ENCODE measurements at places on chromosomes 16 and 17. TPM values are rescaled to one million over a fixed set of nuclear protein-coding genes. Genes with fewer than 3 reads are reported as not detected.

DNA sequence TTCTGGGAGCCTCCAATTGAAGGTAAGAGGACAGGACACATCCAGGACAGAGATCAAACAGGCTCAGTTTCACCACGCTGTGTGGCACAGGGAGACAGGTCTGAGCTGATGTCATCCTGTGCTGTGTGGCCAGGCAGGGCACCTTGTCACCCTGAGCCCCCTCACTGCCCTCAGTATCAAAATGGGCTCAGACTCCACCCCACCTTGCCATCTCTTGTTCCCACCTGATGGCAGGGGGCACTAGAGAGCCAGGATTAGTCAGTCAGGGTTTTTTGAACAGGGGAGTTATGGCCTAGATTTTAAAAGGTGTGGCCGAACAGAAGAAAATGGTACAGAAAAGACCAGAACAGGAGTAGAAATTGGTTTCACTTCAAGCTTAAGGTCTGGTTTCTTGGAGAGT, 2.6 kb downstream of the KAT2A start:
- DNase-seq = no peak
- H3K4me1 ChIP-seq = peaks cover 50% of the 10 kb centered on the region
- H3K36me3 ChIP-seq = no peaks in the 10 kb centered on the region
- no peak overlapping the region for H3K27ac ChIP-seq
- H3K27me3 ChIP-seq = no peaks in the 10 kb centered on the region

The HOXB4 gene
- 2.7 TPM for polyA plus RNA-seq

DNA sequence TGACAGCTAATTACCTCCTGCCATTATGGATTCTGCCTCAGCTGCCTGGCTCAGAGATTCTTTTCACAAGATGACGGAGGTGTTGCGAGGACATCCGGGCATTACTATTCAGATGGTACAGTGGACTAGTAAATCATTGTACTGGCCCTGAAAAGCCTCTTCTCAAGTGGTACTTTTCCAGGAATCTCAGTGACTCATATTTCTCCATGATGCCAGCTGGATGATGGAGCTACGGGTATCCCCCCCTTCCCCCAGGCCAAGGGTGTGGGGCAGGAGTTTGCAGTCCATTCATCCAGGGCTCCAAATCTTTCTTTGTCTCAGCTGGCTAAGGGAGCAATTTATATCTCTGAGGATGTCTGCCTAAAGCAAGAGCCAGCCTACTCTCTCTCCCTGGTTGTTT, 107.7 kb upstream of the GPR139 start:
- H3K36me3 ChIP-seq = no peaks in the 10 kb centered on the region
- H3K27me3 ChIP-seq = no peaks in the 10 kb centered on the region
- H3K4me1 ChIP-seq = no peaks in the 10 kb centered on the region
- H3K27ac ChIP-seq = no peak overlapping the region
- no peak for DNase-seq

The TMEM95 gene
- not detected for polyA plus RNA-seq

GRCh38 chr16:84047626-84048025, 5.0 kb upstream of the SLC38A8 start:
- H3K27ac ChIP-seq = no peak overlapping the region
- H3K36me3 ChIP-seq = peaks cover 45% of the 10 kb centered on the region
- peak; percentile 64 for DNase-seq
- H3K4me3 ChIP-seq = no peak overlapping the region
- no peaks in the 10 kb centered on the region for H3K4me1 ChIP-seq
- peaks cover 12% of the 10 kb centered on the region for H3K27me3 ChIP-seq

The CBX1 gene
- 19.6 TPM for polyA plus RNA-seq

- H3K27ac ChIP-seq = peak overlapping the region; percentile 79
- H3K36me3 ChIP-seq = no peaks in the 10 kb centered on the region
- peak overlapping the region; percentile 7 for H3K4me3 ChIP-seq
Observed at GRCh38 chr17:78252111-78252634, 20.7 kb downstream of the TMEM235 start.

- no peaks in the 10 kb centered on the region for H3K27me3 ChIP-seq
- no peaks in the 10 kb centered on the region for H3K4me1 ChIP-seq
- H3K27ac ChIP-seq = no peak overlapping the region
- no peak for DNase-seq
Observed at GRCh38 chr16:78515421-78515820, 416.0 kb downstream of the WWOX start.

DNA sequence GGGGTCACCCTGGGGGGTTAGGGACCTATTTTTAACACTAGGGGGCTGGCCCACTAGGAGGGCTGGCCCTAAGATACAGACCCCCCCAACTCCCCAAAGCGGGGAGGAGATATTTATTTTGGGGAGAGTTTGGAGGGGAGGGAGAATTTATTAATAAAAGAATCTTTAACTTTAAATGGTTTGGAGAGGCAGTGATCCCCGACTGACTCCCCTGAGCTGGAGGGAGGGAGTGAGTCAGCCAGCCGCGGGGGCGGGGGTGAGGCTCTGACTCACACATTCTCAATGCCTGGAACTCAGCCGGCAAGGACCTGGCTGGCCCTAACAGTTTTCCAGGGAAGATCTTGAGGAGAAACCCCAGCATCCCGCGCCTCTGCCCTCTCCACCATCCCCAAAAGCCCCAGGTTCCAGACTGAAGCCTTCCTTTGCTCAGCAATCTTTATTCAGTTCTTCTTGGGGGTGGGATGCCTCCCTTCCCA, 1.5 kb downstream of the HCFC1R1 start:
- peaks cover 18% of the 10 kb centered on the region for H3K27me3 ChIP-seq
- H3K36me3 ChIP-seq = no peaks in the 10 kb centered on the region
- peak; percentile 87 for DNase-seq

DNA sequence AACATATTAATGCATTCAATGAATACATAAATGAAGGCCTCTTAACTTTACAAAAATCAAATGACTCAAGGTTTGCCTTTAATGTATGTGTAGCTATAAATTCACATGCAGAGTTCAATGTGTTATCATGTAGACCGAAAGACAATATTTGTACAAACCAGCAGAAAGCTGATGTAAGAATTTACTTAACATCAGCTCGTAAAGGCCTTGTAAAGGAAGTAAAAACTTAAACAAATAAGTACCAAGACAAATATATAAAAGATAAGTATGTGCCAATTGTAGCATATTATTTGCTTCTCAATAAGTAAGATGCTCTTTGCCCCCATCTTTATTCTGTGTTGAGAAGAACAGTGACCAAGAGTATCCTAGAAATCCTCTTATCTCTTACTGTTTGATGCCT, 105.7 kb downstream of the SYCE1L start:
- no peak overlapping the region for H3K4me3 ChIP-seq
- no peak for DNase-seq
- H3K27ac ChIP-seq = no peak overlapping the region
- no peaks in the 10 kb centered on the region for H3K27me3 ChIP-seq
- H3K4me1 ChIP-seq = no peaks in the 10 kb centered on the region

DNA sequence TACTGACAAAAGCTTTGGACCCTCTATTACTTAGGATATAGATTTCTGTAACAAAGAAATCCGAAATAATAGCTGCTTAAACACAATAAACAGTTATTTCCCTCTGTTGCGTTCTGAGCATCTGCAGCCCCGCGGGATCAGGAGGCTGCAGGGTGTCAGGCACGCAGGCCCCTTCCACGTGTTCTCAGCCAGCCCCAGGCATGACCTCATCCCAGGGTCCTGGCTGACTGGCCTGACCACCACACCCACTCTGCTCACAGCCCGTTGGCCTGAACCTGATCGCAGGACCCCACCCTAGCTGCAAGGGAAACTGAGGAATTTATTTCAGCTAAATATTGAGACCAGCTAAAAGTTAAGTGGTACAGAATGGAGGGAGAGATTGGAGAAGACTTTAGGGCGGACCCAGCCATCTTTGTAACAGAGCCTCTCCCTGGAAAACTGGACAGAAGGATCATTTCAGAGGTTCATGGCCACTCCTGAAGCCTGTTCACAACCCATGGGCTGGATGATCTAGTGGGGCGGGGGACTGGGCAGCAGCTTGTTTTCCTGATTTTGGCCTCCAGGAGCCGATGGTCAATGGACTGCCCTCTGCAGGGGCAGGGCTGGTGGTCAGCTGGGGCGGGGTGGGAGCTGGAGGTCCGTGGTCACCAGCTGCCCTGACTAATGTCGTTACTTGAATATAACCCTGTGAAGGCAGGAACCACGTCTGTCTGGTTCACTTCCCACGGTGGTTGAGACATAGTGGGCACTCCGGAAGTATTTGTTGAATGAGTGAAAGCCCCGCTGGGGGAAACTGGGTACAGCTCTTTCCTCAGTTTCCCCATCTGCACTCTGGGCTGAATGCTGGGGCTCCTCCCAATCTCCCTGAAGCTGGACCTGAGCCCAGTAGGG, 10.9 kb downstream of the CETP start:
- peak overlapping the region; percentile 17 for H3K27ac ChIP-seq
- H3K27me3 ChIP-seq = no peaks in the 10 kb centered on the region
- H3K4me3 ChIP-seq = no peak overlapping the region
- H3K4me1 ChIP-seq = peaks cover 26% of the 10 kb centered on the region
- DNase-seq = no peak
- no peaks in the 10 kb centered on the region for H3K36me3 ChIP-seq

DNA sequence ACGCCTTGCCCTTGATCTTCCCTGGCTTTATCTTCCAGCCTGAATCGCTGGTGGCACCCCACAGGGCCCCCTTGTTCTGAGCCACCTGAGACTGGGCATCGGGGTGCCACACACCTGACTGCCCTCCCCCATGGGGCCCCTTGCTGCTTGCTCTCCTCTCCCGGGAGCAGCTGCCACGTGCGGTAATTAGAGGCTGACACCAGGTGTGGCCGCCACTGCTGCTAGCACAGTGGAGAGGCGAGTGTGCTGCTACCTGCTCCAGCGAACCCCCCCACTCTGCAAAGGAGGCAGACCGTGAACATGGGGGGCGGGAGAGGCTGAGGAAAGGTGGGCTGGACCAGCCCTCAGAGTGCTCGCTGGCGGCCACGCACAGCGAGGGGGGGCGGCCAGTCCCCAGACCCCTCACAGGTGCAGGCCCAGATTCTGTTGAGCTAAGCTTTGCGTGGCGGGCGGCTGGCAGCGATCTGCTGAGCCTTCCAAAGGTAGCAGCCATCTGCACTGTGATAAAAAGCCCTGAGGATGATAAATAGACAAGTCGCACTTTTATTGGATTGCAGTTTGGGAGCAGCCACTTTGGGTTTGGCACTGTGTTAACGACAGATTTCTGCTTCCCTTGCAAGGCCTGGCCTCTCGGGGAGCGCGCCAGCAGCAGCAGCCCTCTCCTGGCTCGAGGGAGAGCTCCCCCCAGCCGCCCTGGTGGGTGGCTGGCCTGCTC, 167.9 kb upstream of the GSE1 start:
- H3K4me1 ChIP-seq = peaks cover 32% of the 10 kb centered on the region
- H3K27ac ChIP-seq = no peak overlapping the region
- peaks cover 15% of the 10 kb centered on the region for H3K27me3 ChIP-seq

DNA sequence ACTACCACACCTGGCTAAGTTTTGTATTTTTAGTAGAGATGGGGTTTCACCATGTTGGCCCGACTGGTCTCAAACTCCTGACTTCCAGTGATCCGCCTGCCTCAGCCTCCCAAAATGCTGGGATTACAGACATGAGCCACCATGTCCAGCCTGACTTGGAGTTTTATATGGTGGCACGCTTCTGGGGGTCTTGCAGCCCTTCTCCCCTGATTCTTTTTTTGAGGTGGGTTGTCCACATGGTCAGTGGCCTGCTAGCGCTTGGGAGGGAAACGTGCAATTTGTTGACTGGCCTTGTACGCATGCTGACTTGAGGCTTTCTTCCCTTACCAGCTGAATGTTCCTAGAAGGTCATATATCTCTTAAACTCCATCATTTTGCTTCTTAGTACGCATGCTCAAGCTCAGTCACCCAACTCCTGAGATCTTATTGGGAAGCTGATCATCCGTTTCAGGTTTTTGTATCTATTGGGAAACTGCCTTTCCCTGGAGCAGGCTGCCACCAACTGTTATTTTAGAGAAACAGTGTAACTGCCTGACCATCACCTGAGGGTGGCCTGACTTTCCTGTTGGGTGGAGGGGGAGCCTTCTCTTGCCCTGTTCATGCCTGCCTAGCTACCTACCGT, 13.7 kb upstream of the LDHD start:
- H3K27me3 ChIP-seq = no peaks in the 10 kb centered on the region
- no peaks in the 10 kb centered on the region for H3K36me3 ChIP-seq
- no peak for DNase-seq
- no peak overlapping the region for H3K27ac ChIP-seq
- no peak overlapping the region for H3K4me3 ChIP-seq

- DNase-seq = no peak
- H3K36me3 ChIP-seq = no peaks in the 10 kb centered on the region
- H3K4me3 ChIP-seq = no peak overlapping the region
- no peaks in the 10 kb centered on the region for H3K27me3 ChIP-seq
- no peaks in the 10 kb centered on the region for H3K4me1 ChIP-seq
Observed at GRCh38 chr17:10600571-10600970, 51.1 kb upstream of the MYH2 start.

DNA sequence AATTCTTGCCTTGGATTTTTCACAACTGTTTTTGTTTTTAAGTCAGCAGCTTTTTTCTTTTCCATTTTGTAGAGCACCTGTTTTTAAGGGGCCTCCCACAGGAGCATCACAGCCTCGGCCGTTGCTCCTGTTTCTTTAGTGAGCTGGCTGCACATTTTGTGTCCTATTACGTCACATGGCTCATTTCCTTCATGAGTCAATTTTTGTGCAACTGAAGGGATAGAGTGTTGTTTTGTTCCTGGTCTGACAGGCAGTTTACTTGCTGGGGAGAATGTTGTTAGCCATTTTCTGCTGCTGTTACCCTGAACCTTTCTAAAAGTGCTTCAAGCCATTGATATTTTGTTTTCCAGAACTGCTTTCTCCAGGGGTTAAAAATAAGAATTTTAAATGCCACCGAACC, 45.0 kb upstream of the CRISPLD2 start:
- no peak overlapping the region for H3K4me3 ChIP-seq
- H3K36me3 ChIP-seq = peaks cover 4% of the 10 kb centered on the region
- peak overlapping the region; percentile 54 for H3K27ac ChIP-seq
- no peaks in the 10 kb centered on the region for H3K27me3 ChIP-seq

- no peaks in the 10 kb centered on the region for H3K4me1 ChIP-seq
- no peak overlapping the region for H3K4me3 ChIP-seq
- H3K27ac ChIP-seq = no peak overlapping the region
- H3K36me3 ChIP-seq = no peaks in the 10 kb centered on the region
- H3K27me3 ChIP-seq = no peaks in the 10 kb centered on the region
- no peak for DNase-seq
Observed at GRCh38 chr16:11273721-11274324, 394 bp upstream of the PRM3 start.

- no peak overlapping the region for H3K4me3 ChIP-seq
- H3K27ac ChIP-seq = no peak overlapping the region
- H3K27me3 ChIP-seq = no peaks in the 10 kb centered on the region
- H3K36me3 ChIP-seq = peaks cover 9% of the 10 kb centered on the region
Observed at GRCh38 chr17:46763416-46763815, 55.1 kb downstream of the WNT3 start.

The RDM1 gene
- 0.52 TPM for polyA plus RNA-seq

GRCh38 chr17:76354317-76354729, 607 bp upstream of the PRPSAP1 start:
- peak overlapping the region; percentile 91 for H3K4me3 ChIP-seq
- H3K27ac ChIP-seq = peak overlapping the region; percentile 93
- DNase-seq = peak; percentile 78
- no peaks in the 10 kb centered on the region for H3K27me3 ChIP-seq
- H3K36me3 ChIP-seq = no peaks in the 10 kb centered on the region
